Activated naive CD4-positive, alpha-beta T cell treated with anti-CD3 and anti-CD28 coated beads, Interleukin-2, amount 10 ng/mL, durations not matched to agents 5 hours and 36 hours (primary cell): ENCODE measurements at places on chromosomes 2 and 18. TPM values are rescaled to one million over a fixed set of nuclear protein-coding genes. Genes with fewer than 3 reads are reported as not detected.

The DSC3 gene
- total RNA-seq: not detected

The DSC1 gene
- total RNA-seq: 0.55 TPM

The CFAP221 gene
- not detected for total RNA-seq

The LAPTM4A gene
- total RNA-seq: 25.0 TPM

The IL1F10 gene
- not detected for total RNA-seq

The DCDC2C gene
- not detected for total RNA-seq

The ATP9B gene
- total RNA-seq: 30.1 TPM

The PLA2R1 gene
- not detected for total RNA-seq
